ENCODE measurements at places on chromosomes 2 and 18.

DNA sequence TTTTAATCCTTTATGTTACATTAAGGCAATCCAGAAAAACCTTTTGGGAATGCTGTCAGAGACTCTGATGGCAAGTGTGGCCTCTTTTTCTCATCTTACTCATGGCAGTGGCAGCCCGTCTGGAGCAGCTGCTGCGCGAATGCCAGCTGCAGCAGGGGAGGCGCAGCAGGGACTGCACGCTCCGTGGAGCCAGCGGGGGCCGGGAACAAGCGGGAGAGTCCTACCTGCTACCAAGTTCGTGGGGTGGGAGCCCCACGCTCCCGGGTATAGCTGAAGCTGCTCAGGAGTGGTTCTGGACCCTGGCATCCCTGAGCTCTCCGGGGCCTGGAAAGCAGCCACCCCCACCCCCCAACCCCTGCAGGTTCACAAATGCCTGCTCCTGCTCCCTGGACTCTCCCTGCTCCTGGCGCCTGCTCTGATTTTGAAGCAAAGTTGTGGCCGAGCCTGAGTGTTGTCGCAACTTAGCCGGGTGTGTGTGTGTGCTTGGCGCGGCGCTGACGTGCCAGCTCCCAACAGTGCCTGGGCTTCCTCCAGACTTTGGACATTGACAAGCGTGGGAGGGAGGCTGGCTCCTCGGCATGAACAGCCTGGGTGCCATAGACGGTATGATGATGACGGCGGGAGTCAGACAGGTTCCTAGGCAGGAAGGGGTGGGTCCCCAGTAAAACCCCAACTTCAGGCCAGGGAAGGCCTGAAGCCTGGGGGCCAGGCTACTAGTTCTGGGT lies 21.7 kb downstream of the TMX3 start:
- no peak for DNase-seq

GRCh38 chr18:11578799-11579198 lies 30.6 kb upstream of the SLC35G4 start:
- no peak for DNase-seq

- no peak for DNase-seq
Measured at GRCh38 chr2:214946949-214947348, 137.5 kb upstream of the BARD1 start.

GRCh38 chr2:212266297-212266696 lies 272.3 kb downstream of the ERBB4 start:
- no peak for DNase-seq

DNA sequence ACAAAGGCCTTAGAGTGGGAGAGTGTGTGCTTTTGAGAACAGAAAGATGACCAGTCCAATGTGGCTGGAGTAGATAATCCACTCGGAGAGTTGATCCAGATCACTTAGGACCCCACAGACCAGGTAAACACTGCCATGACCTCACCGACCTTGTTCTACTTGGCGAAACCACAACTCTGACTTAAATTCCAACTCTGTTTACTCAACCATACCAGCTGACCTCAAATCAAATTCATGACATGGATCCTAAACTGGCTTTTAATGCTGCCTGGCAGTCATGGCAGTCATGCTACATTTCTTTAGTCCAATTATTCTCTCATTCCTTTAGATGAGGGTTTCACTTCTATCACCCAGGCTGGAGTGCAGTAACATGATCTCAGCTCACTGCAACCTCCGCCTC lies 347.1 kb upstream of the FAM98A start:
- no peak for DNase-seq

GRCh38 chr2:62208758-62209114 lies 12.8 kb downstream of the B3GNT2 start:
- DNase-seq = no peak

- DNase-seq = no peak
Measured at GRCh38 chr2:237217995-237218616, 132.4 kb downstream of the COPS8 start.

DNA sequence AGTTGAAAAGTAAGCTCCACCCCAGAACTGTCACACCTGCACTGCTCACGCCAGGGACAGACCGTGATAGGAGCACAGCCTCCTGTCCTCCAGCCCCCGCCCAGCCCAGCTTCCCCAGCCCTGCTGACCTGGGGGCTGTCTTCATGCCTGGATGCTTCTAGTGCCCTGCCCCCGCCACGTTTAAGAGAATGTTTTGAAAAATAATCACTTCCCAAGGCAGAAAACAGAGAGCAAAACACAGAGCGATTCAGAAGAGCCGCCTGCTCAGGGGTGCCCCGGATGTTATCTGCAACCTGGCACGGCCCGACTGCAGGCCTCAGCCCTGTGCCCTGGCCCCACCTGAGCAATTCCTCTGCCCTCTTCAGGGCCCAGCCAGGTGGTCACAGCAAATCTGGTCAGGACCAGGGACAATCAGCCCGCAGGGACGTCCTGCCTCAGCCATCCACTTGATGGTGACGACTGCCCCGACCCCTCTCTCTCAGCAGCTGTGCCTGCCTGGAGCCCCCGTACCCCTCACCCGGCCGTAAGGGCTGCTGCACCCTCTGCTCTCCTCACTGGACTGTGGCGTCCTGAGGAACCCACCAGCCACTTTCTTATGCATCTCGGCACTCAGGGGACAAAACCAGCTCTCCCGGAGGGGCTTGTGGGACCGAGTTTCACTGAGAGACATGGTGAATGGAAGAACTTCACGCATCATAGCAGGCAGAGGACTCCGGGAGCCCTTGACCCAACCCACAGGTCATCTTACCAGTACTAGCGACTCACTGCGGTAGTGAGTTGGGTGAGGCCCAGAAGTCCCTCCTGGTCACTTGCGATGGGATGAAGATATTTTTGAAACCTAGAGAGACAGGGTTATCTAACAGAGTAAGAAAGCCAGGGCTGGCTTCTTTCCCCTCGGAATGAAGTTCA lies 30.2 kb downstream of the ADI1 start:
- no peak for DNase-seq

GRCh38 chr2:117853873-117854272 lies 39.4 kb downstream of the DDX18 start:
- no peak for DNase-seq

- no peak for DNase-seq
Measured at GRCh38 chr2:64840426-64840881, 148.7 kb upstream of the SLC1A4 start.

- no peak for DNase-seq
Measured at GRCh38 chr2:16120591-16121180, 180.3 kb downstream of the MYCN start.

DNA sequence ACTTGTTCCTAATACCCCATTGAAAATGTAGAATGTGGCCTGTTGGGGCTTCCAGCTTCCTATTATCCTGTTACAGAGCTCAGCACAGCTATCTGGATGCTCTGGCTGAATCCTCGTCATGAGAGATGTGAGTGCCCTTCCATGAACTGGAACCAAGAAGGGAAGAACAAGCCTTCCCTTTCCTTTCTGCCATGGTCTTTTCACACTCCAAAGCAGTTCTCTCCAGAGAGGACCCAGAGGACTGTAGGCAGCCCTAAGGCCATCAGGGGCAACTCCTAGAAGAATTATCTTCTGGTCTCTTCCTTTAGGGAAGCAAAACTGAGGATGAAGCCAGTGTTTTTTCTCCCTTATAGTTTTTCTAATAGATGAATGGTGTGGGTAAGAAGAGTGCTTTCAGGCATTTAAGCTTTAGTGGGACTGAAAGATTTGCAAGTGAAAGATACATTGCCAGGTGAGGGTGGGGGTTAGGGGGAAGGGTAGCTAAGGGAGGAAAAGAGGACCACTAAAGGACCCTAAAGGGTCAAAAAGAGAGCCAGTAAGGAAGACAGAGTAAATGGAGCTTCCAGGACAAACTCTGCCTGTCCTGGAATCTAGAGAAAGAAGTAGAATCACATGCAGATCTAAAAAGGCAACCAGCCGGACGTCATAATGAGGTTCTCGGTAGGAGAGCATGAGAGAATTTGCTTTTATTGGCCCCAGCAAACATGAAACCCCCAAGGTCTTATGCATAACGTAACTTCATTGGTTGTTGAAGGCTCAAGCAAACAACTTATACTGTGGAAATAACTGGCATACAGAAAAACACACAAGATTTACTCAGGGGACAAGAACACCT lies 12.4 kb upstream of the XPO1 start:
- DNase-seq = no peak

GRCh38 chr2:99031481-99031880 lies 95.5 kb upstream of the CRACDL start:
- DNase-seq = no peak

GRCh38 chr2:218396688-218397462 lies 2.8 kb upstream of the CTDSP1 start:
- no peak for DNase-seq

GRCh38 chr2:56049233-56049845 lies 125.8 kb upstream of the EFEMP1 start:
- DNase-seq = no peak

DNA sequence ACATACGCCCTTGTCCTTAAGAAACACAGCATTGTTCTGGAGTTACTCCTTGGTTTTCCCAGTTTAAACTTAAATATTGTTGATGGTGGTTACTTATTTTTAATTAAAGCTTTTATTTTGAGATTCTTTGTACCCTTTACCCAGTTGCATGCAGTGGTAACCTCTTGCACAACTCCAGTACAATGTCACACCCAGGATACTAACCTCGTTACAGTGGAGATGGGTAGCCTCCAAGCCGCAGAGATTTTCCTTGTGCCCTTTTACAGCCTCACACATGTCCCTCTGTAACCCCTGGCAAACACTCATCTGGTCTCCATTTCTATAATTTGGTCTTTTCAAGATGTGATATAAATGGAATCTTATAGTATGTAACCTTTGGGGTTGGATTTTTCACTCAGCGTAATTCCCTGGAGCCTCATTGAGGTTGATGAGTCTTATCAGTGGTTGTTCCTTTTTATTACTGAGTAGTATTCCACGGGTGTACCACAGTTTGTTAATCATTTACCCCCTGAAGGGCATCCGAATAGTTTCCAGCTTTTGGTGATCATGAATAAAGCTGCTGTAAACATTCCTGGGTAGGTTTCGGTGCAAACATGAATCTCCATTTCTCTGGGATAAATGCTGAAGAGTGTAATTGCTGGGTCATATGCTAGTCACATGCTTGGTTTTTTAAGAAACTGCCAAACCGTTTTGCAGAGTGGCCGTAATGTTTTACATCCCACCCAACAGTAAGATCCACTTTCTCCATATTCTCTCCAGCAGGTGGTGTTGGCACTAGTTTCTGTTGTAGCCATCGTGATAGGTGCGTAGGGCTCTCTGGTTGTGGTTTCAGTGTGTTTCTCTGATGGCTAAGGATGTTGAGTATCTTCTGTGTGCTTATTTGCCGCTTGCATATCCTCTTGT lies 68.6 kb downstream of the DGKD start:
- DNase-seq = no peak

- DNase-seq = no peak
Measured at GRCh38 chr2:149034406-149034805, 4.1 kb upstream of the LYPD6B start.

- DNase-seq = no peak
Measured at GRCh38 chr2:8453904-8454302, 228.0 kb upstream of the ID2 start.

- no peak for DNase-seq
Measured at GRCh38 chr18:38221476-38222100, 656.0 kb upstream of the CELF4 start.

GRCh38 chr18:8506251-8507049 lies 102.8 kb upstream of the RAB12 start:
- no peak for DNase-seq

DNA sequence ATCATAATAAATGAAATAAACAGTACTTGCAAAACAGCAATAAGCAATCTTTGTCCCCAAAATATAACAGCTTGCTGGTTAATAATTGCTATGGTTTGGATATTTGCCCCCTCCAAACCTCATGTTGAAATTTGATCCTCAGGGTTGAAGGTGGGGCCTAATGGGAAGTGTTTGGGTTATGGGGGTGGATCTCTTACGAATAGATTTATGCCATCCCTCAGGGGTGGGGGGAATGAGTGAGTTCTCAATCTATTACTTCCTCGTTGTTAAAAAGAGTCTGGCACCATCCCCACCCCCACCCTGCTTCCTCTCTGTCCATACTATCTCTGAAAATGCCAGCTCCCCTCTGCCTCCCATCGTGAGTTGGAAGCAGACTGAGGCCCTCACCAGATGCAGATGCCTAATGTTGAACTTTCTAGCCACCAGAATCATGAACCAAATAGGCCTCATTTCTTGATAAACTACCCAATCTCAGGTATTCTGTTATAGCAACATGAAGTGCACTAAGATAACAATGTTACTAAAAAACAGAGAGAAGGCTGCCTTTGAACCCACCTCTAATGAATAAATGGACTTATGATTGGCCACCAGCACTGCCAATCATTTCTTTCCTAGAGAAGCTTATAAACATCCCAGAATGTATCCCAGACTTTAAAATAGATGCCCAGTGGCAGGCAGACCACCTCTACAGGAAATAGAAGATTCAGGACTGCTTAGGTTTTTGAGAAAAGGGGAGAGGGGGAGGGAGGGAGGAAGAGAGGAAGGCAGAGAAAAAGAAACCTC lies 90.1 kb downstream of the ALPK2 start:
- DNase-seq = no peak

DNA sequence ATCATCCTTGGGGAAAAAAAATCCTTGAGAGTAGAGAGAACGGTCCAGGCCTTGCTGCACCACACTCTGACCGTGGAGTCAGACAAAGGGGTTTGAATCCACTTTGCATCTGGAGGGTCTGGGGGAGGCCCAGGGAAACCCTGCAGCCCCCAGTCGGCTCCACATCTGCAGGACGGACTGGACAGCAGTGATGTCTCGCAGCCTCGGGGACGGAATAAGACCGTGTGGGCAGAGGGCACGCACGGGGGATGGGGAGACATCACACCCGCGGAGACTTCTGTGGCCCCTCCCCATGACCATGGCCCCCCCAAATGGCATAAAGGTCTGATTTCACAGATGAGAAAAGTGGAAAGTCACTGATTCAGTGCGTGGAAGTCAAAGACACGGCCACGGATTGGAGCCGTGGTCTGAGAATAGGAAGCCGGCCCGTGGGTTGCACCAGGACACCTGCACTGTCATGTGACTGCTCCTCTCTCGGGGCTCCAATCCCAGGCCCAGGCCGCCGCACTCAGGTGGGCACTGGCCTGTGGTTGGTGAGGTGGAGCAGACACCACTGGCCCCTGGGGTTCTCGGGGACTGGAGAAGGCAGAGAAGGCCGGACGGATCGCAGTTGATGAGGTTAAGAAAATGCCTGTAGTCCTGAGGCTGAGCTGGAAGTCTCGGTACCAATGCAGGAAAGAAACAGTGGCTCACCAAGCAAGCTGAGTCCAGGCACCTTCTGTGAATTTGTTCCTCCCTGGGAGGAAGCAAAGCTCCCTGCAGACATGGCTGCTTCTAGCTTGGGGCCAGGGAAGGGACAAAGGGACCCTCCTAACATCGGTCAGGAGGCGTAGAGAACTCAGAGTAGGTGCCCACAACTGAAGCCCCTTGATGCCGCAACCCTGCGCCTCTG lies 61.8 kb downstream of the RTP5 start:
- no peak for DNase-seq

DNA sequence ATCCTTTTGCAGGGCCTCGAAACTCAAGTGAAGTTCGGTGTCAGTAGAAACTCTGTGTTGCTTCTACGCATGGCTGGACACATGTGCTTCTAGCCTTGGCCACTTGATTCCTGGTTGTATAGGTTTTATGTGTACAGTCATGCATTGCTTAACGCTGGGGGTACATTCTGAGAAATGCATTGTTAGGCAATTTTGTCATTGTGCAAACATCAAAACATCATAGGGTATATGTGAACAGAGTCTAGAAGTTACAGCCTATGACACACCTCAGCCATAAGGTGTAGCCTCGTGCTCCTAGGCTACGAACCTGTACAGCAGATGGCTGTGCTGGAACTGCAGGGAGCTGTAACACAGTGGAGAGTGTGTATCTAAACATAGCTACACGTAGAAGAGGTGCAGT lies 39.4 kb downstream of the TMEM18 start:
- no peak for DNase-seq

Measured in HuH-7 (cell line).